ENCODE measurements at places on chromosomes 4 and X.

- no peak for DNase-seq
- H3K27me3 ChIP-seq, result no peaks in the 10 kb centered on the region
- H3K4me1 ChIP-seq, result no peaks in the 10 kb centered on the region
- no peaks in the 10 kb centered on the region for H3K36me3 ChIP-seq
Observed at GRCh38 chrX:24229976-24230375, 80.4 kb downstream of the ZFX start.

GRCh38 chr4:16722416-16722815, 176.0 kb downstream of the LDB2 start:
- no peak overlapping the region for H3K4me3 ChIP-seq
- no peaks in the 10 kb centered on the region for H3K4me1 ChIP-seq
- no peak overlapping the region for H3K27ac ChIP-seq
- peak; percentile 82 for DNase-seq

- no peaks in the 10 kb centered on the region for H3K27me3 ChIP-seq
- H3K27ac ChIP-seq, result no peak overlapping the region
- peaks cover 11% of the 10 kb centered on the region for H3K4me1 ChIP-seq
- H3K4me3 ChIP-seq, result no peak overlapping the region
- no peak for DNase-seq
- H3K36me3 ChIP-seq, result no peaks in the 10 kb centered on the region
Observed at GRCh38 chr4:52877694-52878093, 15.6 kb downstream of the RASL11B start.

DNA sequence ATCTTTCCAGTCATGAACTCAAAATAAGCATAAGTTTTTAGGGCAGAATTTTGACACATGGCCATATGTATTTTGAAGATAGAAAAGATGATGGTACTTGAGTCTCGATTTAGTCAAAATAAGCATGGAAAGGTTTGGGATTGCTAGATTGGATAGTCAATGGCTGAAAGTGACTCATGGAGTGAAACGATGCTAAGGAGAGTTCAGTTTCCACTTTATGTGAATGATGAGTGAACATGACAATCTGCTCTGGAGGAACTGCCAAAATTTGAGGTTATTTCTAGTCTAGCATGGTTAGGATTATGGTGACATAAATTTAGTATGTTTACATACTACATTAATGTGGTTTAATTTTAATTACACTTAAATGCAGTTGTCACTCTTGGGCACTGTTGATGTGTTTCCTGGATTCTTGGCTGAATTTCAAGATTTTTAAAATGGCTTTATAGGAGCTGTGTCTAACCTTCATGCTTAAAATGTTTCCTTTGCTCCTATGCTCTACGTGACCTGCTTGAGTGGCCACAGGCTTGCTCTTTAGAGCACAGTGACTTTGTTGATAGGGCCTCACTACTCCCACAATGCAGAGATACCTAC, 17.1 kb downstream of the DDX3X start:
- no peak overlapping the region for H3K27ac ChIP-seq
- H3K36me3 ChIP-seq, result peaks cover 12% of the 10 kb centered on the region
- no peak overlapping the region for H3K4me3 ChIP-seq
- H3K27me3 ChIP-seq, result no peaks in the 10 kb centered on the region
- peak; percentile 63 for DNase-seq

GRCh38 chr4:168995537-168996295, 14.3 kb downstream of the CBR4 start:
- no peaks in the 10 kb centered on the region for H3K27me3 ChIP-seq
- H3K36me3 ChIP-seq, result peaks cover 1% of the 10 kb centered on the region
- DNase-seq, result no peak
- H3K27ac ChIP-seq, result peak overlapping the region; percentile 11
- no peaks in the 10 kb centered on the region for H3K4me1 ChIP-seq

GRCh38 chr4:3791910-3792542, 25.8 kb downstream of the ADRA2C start:
- no peak overlapping the region for H3K27ac ChIP-seq
- no peaks in the 10 kb centered on the region for H3K4me1 ChIP-seq
- no peaks in the 10 kb centered on the region for H3K27me3 ChIP-seq
